ENCODE measurements at places on chromosomes 5 and 9.

DNA sequence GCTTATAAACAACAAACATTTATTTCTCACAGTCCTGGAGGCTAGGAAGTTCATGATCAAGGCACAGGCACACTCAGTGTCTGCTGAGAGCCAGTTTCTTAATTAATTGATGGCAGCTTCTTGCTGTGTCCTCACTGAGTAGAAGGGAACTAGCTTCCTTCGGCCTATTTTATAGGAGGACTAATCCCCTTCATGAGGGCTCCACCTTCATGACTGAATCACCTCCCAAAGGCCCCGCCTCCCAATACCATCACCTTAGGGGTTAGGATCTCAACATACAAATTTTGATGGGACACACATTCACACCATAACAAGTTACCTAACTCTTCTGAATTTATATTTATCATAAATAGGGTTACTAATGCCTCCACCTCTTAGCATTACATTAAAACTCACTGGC lies 129.8 kb downstream of the GNAQ start:
- DNase-seq, result no peak

GRCh38 chr5:159411115-159411514 lies 80.8 kb upstream of the IL12B start:
- DNase-seq, result no peak

DNA sequence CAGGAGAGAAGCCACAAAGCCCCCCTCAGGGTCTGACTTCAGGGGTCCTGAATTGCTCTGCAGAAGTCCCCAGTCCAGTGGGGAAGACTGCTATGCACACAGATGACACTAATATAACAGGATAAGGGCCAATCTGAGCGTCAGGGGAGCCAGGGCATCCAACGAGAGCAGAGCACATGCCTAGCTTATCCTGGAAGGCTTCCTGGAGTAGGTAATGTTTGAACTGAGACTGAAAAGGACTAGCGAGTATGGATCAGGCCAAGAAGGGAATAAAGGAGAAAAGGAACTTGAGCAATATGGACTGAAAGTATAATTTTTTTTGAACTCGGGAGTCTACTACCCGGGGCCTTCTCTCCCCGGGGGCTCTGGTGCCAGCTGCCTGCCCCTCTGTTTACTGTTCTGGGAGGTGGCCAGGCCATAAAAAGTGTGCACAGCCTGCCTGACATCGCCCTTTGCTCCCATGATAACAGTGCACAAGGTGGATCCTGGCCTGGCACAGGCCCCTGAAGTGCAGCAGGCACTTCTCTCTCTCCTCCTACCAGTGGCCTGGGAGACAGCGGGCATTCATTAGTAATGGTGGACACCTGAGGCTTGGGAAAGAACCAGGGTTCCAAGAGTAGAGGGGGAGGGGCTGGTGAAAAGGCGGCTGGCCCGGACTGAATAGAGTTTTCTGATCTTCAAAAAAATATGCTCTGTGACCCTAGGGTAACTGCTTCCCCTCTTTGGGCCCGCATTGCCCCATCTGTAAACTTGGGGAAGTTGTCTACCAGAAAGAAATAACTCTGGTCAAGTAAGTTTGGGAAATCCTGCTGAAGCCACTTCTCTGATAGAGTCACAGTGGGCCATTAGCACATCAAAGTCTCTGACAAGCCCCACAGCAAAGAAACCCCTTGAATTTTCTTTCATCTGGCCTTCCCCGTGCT lies 4.6 kb upstream of the SLC6A7 start:
- DNase-seq, result no peak

DNA sequence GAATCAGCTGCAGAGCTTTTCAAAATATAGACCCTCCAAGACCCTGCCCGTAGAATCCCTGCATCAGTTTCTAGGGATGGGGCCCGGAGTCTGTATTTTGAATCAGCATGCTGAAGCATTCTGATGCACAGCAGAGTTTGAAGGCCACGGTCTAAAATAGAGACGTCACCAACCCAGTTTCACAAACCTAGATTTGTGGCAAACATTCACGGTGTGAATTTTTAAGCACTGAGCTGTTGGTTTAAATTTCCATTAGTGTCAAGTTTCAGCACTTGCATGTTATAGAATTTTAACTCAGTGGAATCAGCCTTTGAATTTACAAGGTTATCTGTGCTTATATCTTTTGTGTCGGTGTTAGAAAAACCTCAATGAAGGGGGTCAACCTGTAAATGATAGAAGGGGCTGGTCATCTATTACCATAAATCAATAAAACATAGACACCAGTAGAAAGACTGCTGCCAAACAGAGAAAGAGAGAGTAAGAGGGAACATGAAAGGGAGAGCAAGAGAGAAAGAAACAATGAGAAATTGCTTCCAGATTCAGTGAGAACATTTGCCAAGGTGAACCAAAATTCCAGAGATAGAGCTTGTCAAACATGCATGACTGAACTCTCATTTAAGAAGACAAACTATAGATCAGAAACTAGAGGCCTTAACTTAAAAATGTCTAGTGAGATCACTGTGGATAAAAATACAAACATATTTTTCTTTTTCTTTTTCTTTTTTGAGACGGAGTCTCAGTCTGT lies 414.9 kb downstream of the ZSWIM6 start:
- no peak for DNase-seq

DNA sequence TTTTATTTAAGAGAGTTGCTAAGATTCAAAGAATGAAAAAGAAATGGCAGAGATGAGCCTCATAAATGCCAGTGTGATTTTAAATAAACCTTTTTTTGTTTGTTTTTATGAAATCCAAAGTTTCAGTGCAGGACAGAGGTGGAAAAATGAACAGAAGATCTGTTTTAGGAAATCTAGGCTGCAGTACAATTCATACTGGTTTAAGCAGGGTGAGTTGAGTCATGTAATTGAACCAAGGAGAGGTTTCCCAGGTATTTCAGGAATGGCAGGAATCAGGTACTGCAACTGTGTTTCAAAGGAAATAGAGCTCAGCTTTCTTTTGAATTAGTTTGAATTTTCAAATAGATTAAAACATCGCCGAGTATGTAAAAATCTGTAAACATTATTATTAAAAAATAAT lies 3.0 kb upstream of the ANKRD31 start:
- DNase-seq, result no peak

DNA sequence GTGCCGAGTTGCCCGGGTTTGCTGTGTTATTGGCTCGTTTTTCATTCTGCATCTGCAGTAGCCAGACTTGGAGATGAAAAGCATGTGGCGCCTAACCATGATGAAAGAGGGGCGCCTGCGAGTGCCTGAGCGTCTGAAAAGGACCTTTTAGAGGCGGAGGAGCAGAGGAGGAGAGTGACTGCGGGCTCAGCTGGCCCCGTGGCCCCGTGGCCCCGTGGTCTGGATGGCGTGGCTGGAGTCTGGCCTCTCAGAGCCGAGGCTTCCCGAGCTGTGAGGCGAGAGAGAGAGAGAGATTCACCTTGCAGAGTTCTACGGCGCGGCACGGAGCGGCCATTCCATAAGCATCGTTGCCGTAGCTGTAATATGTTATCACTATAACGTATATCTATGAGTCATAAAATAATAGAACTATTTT lies 55.3 kb upstream of the RNU6ATAC start:
- DNase-seq, result no peak

- no peak for DNase-seq
Observed at GRCh38 chr9:1659363-1659690, 355.8 kb upstream of the SMARCA2 start.
